Type B pancreatic cell (in vitro differentiated cells): ENCODE measurements at places on chromosomes 1 and 21. TPM values are rescaled to one million over a fixed set of nuclear protein-coding genes. Genes with fewer than 3 reads are reported as not detected.

- no peak for DNase-seq
These were observed 82.9 kb upstream of the CXADR start for GRCh38 chr21:17429936-17430335.

- no peak for DNase-seq
These were observed 14.4 kb downstream of the TMPRSS3 start for GRCh38 chr21:42381347-42381984.

The PPIE gene
- total RNA-seq, result 50.0 and 51.7 TPM in 2 replicates

GRCh38 chr1:192575499-192576189, at the start of gene RGS1:
Gene RGS1, plus strand, starts transcription at chr1:192575773. Its CDS starts 20 bp downstream, at chr1:192575793.
- DNase-seq, result no peak

DNA sequence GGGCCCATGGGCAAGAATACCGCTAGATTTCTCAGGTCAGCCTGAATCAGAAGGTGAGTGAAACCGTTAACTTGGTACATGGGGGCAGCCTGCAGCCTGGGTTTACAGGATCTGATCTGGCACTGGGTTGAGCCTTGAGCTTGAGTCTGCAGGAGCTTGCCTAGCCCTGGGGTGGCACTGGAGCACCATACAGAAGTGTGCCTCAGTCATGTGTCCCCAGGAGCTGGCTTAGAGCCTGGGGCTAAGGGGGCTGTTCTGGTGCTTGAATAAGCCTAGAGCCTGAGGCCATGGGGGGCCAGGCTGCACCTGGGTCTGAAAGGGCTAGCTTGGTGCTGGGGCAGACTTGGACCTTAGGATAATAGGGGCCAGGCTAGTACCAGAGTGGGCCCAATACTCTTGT, 457.2 kb upstream of the PBX1 start:
- no peak for DNase-seq

GRCh38 chr1:217090060-217090911, 367.1 kb upstream of the ESRRG start:
- no peak for DNase-seq

DNA sequence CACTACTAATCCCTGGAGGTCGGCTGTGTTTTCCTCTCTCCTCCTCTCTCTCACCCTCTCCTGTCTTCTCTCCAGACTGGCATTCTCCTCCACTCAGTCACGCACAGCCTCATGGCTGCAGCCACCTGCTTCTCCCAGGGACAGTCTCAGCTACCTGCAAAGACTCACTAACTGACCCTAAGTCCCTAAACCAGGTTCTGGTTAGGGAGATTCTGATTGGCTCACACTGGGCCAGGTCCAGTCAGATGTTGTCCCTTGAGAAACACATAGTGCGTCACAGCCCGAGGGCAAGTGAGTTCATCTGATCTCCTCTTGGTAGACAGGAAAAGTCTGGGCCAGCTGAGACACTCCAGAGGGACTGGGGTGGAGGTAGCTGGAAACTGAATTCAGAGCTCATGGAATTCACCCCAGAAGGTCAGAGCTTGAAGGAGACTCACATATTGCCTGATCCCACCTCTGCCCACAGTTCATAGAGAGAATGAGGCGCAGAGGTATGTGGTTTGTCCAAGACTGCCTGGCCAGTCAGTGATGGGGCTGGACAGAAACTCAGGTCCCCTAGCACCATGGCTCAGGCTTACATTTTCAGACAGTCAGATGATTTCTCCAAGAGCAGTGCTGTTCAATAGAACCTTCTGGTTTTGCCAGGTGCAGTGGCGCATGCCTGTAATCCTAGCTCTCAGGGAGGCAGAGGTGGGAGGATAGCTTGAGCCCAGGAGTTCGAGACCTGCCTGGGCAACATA, 40.4 kb upstream of the RPL11 start:
- no peak for DNase-seq

DNA sequence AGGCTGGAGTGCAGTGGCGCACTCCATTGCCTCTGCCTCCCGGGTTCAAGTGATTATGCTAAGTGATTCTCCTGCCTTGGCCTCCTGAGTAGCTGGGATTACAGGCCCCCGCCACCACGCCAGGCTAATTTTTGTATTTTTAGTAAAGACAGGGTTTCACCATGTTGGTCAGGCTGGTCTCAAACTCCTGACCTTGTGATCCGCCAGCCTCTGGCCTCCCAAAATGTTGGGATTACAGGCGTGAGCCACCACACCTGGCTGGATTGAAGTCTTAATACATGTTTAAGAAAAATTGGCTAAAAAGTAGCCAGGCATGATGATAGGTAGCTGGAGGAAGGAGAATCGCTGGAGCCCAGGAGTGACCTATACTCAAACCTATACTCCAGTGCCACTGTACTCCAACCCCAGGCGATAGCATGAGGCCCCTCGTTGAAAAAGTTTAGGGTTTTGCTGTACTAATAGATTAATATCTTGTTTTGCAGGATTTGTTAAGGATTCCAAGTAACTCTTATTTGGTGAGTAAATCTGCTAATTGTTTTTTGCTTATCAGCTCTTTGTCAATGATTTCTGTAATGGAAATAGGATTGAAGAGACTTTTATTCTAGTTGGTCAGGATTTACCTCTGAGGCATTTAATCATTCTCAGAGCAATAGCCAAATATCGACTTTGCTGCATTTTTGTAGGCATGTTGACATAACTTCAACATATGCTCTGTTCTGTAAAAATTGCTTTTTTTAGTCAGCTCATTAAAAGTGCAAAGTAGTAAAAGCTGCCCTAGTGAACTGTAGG, 2.0 kb downstream of the RCC1 start:
- DNase-seq, result no peak
